Adipocyte (in vitro differentiated cells): ENCODE measurements at places on chromosomes 5 and 9.
A peak's percentile ranks its signal among the peaks of the same experiment; 100 is the strongest.

GRCh38 chr9:105062222-105062855 lies 134.4 kb upstream of the ABCA1 start:
- no peak for DNase-seq

GRCh38 chr5:179621551-179622214 lies 1.8 kb downstream of the HNRNPH1 start:
- DNase-seq: no peak

DNA sequence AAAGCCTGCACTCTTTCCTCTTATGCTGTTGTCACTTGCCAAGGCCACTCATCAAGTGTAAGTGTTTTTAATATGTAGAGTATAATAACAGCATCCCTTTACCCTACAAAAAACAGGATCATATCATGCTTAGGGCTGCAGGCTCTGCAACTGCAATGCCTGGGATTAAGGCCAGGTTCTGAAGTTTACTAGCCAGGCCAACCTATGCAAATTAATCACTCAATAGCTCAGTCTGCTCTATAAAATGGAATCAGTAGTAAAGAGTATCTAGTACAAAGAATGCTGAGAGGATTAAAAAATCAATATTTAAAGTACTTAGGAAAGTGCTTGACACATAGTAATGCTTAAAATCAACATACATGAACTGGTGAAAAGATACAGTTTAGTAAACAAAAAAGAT lies 253.3 kb downstream of the EDIL3 start:
- no peak for DNase-seq

GRCh38 chr9:79764374-79764773 lies 192.6 kb downstream of the TLE4 start:
- DNase-seq: peak; percentile 93

GRCh38 chr5:122377026-122377425 lies 65.0 kb downstream of the SNCAIP start:
- DNase-seq: peak; percentile 72
